ENCODE measurements at places on chromosomes 11 and 22. TPM values are rescaled to one million over a fixed set of nuclear protein-coding genes. Genes with fewer than 3 reads are reported as not detected.

TMPRSS13 gene
- total RNA-seq, result 0.63 TPM

SUSD2 gene
- total RNA-seq, result 0.26 TPM

OR52J3 gene
- not detected for total RNA-seq

SYT12 gene
- total RNA-seq, result 0.26 TPM

TMPRSS5 gene
- total RNA-seq, result 4.2 TPM

UBQLNL gene
- 0.85 TPM for total RNA-seq

XRCC6 gene
- total RNA-seq, result 199 TPM

ARFGAP3 gene
- 59.6 TPM for total RNA-seq

GGTLC3 gene
- not detected for total RNA-seq

SCGB2A2 gene
- not detected for total RNA-seq

TMEM86A gene
- 2.7 TPM for total RNA-seq

PRMT3 gene
- 25.5 TPM for total RNA-seq

POTEH gene
- total RNA-seq, result not detected

NAGA gene
- 38.6 TPM for total RNA-seq

JHY gene
- total RNA-seq, result 7.1 TPM

MS4A12 gene
- total RNA-seq, result not detected

OR5W2 gene
- not detected for total RNA-seq

POU2AF1 gene
- total RNA-seq, result 1.0 TPM
